AG09319 (cell line): ENCODE measurements at places on chromosomes 1 and 21.

DNA sequence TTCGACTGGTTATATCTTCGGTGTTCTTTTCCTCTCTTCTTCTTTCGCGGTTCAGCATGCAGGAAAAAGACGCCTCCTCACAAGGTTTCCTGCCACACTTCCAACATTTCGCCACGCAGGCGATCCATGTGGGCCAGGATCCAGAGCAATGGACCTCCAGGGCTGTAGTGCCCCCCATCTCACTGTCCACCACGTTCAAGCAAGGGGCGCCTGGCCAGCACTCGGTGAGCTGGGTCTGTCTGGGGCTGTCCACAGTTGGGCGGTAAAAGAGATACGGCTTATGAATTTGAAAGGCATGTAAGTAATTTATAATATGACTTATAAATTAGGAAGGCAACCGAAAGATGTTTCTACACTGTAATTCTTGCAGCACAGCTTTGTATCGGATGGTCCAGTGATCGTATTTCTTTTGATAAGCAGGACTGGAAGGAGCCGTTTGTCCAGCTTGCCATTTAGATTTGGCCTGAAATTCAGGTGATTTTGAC, 334 bp downstream of the CTH start:
- no peak for DNase-seq

GRCh38 chr1:76027341-76027740, 47.2 kb upstream of the ST6GALNAC3 start:
- DNase-seq = no peak

DNA sequence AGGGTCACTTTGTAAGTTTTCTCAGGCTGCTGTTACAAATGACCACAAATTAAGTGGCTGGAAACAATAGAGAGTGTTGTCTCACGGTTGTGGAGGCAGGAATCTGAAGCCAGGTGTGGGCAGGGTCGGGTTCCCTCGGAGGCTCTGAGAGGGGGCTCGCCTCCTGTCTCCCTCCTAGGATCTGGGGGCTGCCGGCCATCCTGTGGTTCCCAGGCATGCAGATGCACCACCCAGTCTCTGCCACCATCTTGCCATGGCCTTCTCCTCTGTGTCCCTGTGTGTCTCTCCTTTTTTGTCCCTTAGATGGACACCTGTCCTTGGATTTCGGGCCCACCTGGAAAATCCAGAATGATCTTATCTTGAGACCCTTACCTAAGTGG, 4.8 kb downstream of the TP73 start:
- DNase-seq = no peak

DNA sequence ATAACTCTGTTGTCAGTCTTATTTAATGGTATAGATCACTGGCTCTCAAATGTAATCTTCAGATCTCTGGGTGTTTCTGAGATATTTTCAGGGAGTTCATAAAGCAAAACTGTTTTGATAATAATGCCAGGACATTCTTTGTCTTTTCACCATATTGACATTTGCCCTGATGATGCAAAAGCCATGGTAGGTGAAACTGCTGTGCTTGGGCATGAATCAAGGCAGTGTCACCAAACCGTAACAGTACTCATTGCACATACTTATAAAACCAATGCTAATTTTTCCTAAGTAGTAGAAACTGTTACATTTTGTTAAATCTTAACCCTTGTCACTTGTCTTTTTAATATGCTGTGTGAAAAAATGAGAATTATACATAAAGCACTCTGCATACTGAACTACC, 76.0 kb downstream of the RPS6KC1 start:
- no peak for DNase-seq

- DNase-seq = peak; percentile 22
Observed at GRCh38 chr21:34029743-34030528, 43.4 kb upstream of the MRPS6 start.

GRCh38 chr1:68221980-68222373, 10.3 kb downstream of the WLS start:
- DNase-seq = no peak

DNA sequence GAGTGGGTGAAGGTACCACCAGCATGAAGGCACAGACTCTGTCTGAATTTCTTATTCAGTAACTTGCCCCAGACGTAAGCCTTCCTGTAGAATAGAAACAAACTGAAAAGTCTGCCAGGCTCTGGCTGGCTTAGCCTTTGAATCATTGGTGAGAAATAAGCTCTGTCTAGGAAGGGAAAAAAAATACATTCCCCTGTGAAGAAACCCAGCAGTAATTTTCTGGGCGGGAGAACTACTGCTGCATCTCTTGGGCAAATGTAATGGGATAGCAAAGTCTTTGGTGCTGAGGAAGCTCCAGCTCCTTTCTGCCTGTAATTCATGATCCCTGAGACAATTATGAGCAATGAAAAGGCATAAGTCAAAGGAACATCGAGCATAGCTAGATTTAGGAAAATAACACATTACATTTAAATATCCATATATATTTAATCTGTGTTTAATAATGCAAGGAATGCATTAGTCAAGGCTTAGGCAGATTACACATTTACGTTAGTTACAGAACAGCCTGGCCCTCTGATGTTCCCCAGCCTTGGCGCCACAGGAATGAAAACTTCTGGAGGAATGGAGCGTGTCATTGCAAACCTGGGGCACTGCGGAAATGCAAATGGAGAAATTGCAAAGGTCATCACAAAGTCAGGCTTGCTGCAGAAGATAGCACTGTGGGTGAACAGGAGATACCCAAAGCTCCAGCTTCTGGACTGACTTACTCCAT, 216.3 kb upstream of the CAMK1G start:
- no peak for DNase-seq

- DNase-seq = no peak
Observed at GRCh38 chr21:28768753-28769152, 223.9 kb downstream of the LTN1 start.

DNA sequence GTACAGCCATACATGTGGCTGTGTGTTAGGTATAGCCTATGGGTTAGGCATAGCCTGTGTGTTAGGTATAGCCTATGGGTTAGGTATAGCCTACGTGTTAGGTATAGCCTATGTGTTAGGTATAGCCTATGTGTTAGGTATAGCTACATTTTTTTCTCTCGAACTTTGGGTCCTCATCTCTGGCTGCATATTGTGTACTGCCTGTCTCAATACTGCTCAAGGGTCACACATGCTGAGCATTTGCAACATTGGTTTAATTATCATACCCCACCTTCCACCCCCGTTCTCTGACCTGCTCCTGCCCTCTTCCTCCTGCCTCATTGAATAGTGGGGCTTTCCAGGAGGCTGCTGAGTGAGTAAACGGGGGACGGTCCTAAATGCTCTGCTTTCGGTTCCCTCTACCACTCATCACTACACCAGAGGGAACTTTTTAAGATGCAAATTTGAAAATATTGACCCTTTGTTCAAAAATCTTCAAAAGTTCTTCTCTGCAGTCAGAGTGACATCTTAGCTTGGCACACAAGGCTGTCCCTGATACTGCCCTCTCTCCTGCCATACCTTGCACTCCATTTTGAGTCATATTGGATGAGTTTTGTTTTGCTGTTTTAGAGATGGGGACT, 17.8 kb downstream of the OR2B11 start:
- no peak for DNase-seq

DNA sequence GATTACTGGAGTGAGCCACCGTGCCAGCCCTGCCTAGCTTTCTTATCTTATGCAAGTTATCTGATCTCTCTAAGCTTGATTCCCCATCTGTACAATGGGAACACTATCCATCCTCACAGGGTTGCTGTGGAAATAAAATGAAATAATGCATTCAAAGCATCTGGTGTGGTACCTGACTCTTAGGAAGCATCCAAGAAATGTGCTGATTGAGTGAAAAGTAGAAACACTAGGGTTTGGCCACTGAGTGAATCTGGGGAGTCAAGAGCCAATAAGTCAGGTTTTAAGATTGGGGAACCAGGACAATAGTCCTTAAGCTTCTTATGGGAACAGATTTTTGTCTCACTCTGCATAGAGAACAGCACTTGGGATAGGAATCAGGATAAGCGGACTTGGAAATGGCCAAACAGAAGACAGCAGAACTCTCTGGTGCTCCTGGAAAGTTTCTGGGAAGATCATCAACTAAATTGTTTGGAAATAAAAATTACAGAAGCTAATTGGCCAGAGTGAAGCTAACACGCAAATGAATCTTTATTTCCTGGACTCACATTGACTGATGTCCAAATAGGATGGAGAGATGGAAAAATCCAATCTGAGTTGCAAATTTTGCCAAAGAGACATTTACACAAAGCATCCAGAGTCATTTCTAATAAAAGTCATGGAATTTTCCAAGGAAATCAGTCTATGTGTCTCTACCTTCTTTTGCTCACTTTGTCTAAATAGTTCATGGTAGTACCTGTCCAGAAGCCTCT, 3.3 kb downstream of the PAFAH2 start:
- no peak for DNase-seq

DNA sequence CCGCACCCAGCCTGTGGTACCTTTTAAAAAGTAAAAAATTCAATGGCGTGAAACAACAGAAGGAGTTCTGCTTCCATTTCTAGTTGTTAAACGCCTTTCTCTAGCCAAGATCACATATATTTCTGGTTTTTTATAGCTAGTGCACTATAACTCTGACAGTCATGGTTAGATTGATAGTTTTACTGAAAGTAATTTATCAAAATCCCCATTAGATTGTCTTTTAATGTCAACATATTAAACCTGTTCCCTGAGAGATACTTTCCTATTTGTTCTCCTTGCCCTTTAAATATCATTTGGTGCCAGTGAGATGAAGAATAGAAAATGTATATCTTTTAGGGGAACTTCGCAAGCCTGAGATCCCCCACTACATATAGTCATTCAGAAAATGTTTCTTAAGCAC, 7.3 kb downstream of the SMAP2 start:
- no peak for DNase-seq

DNA sequence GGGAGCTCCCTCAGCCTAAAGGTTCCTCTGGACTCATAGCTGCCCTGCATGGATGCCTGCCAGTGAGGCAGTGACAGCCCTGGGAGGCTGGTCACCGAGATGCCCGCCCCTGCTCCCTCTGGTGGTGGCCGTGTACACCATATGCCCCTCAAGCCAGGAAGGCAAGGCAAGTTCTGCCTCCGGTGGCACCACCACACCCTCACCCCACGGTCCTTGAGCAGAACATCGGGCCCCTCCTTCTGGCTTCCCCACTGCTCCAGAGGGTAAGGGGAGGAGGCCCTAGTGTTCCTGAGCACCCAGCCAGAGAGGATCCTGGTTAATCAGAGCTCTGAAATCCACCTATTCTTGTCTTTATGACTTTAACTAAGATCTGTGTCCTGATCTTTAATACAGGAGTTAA, 1.5 kb upstream of the S100A14 start:
- DNase-seq = peak; percentile 45

DNA sequence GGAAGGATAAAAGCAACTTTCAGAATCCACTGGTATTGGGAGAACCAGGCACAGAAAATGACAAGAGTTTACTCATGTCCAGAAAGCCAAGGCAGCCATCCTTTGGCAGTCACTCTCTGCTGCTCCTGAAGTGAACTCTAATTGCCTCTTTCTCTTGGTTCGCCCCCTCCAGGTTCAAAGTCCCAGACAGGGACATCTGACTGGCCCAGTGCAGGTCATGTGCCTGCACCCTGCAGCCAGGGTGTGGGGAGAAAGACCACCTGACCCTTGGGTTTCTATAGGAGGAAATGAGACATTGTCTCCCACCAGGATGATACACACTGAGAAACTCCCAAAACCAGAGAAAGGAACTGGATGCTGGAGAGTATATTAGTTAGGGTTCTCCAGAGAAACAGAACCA, 103.9 kb upstream of the SYT6 start:
- DNase-seq = no peak

DNA sequence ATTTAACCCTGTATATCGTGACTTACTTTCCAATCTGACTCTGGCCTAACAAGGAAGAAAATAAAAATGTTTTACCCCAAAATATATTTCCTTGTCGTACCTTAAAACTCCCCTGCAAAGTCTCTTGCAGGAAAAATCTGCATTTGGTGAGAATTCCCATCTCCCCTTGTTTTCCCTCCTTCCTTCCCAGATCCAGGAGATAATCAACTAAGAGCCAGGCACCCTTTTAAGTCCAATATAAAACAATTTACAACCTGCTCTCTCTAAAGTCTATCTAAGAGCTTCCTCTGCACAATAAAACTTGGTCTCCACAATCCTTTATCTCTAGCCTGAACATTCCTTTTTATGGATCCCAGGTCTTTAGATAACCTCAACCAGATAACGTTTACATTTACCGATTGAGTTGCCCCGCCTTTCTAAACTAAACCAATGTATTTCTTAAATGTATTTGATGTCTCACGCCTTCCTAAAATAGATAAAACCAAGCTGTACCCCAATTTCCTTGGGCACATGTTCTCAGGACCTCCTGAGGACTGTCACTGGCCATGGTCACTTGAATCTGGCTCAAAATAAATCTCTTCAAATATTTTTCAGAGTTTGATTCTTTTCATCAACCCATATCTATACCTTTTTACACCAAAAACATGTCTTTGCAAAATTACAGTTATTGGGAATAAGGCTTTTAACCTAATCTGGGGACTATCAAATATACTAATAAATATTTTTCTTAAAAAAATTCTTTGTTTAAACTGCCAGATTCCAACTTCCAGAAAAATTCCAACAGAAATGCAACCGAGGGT, 993 bp downstream of the DDX59 start:
- DNase-seq = no peak

GRCh38 chr1:204979306-204979705, 63.7 kb upstream of the CNTN2 start:
- DNase-seq = no peak

GRCh38 chr1:159261721-159262494, 40.2 kb upstream of the FCER1A start:
- no peak for DNase-seq

GRCh38 chr1:41173651-41174050, 68.5 kb downstream of the SCMH1 start:
- no peak for DNase-seq

GRCh38 chr1:98426092-98426491, 235.4 kb upstream of the SNX7 start:
- DNase-seq = no peak

GRCh38 chr1:60890664-60891063, 191.7 kb upstream of the NFIA start:
- no peak for DNase-seq

- no peak for DNase-seq
Observed at GRCh38 chr1:193179094-193179493, 7.3 kb downstream of the B3GALT2 start.

- DNase-seq = peak; percentile 25
Observed at GRCh38 chr1:112457955-112458354, 50.8 kb upstream of the WNT2B start.

DNA sequence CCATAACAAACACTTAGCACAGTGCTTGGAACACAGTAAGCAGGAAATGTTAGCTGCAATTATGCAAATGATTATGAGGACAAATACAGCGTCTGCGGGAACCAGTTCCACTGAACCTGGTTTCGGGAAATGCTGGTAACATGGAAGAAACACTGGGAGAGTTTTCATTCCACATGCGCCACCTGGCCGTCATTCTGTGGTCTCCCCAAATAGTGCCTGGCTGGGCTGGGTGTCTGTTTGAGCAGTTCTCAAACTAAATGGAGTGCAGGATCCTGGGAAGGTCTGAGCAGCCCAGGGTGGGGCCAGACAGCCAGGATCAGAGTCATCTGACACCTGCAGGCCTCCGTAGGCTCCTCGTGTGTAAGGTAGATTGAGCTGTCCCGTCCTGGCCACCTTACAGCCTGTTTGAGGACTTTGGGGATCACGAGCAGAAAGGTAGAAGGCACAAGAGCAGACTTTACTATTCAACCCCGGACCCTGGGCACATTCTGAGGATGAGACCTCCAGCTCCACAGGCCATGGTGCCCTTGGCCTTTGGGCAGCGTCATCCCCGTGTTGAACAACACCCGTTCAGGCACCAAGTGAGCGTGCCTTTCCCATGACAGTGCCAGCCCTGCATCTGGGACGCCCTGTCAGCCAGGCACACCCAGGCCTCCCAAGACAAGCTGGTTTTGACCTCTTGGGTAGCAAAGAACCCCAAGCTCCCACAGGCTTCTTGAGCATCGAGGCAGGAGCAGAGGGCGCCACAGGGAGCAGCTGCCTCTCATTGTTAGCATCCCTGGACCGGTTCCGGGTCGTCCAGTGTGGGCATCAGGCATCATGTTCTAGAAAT, 101.9 kb downstream of the PRDM2 start:
- no peak for DNase-seq
